ENCODE measurements at places on chromosomes 11 and 22. TPM values are rescaled to one million over a fixed set of nuclear protein-coding genes. Genes with fewer than 3 reads are reported as not detected.
A peak's percentile ranks its signal among the peaks of the same experiment; 100 is the strongest.

The DDI1 gene
- not detected for total RNA-seq

The DPP3 gene
- 18.0 TPM for total RNA-seq

GRCh38 chr11:100942016-100942415 is 187.6 kb downstream of the PGR start:
- peak; percentile 44 for DNase-seq

- no peak for DNase-seq
Observed at GRCh38 chr22:40418366-40419201, 48.2 kb downstream of the SGSM3 start.

DNA sequence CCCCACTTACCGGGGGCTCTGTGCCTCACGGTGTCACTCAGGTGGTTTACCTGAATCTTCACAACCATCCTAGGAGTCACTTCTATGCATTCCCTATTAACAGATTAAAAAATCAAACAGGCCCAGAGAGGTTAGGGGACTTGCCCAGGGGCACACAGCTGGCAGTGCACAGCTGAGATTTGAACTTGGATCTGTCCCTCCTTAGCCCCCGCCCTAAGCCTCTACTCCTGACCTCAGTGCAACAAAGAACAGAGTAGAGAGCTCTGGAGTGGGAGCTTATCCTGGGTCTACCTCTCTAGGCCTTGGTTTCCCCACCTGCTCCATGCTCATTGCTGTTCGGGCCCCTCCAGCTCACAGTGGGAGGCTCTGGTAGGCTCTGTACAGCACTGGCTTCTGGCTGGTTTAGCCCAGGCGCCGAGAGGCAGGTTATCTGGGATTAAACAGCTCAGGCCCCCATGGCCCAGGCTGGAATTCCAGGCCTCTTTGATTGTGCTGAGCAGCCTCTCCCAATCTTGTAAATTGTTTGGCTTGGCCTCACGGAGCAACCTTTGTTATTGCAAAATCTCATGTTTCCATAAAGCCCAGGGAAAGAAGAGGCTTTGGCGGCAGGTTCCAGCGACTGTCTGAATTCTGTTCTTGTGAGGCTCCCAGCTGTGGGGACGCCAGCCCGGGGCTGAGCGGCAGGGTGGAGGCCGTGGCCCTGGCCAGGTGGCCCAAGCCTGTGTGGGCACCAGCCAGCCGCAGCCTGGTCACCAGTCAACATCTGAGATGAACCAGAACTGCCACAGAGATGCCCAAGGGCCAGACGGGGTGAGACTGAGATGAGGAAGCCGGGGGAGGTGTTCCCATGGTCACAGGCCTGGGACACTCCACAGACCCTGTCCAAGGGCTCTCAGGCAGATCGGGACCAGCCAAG is 28.9 kb upstream of the SHISAL1 start:
- no peak for DNase-seq

GRCh38 chr11:93528252-93528651 is 14.9 kb downstream of the SMCO4 start:
- DNase-seq: no peak

DNA sequence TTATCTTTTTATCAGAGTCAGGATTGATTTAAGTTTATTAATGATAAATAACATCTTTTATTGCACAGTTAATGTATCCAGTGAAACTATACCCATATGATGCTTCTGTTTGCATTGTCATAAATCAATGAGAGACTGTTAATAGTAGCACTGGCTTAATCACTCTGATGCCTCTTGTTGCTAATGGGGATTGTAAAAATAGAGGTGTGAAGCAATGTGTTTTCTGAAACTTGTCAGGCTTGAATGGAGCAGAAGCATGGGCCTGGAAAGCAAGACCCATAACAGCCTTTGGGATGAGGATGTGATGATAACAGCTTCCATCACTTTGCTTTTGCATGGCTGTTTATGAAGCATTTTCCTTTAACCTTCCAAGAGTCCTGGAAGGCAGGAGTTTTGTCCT is 319.7 kb downstream of the DDX10 start:
- DNase-seq: no peak

DNA sequence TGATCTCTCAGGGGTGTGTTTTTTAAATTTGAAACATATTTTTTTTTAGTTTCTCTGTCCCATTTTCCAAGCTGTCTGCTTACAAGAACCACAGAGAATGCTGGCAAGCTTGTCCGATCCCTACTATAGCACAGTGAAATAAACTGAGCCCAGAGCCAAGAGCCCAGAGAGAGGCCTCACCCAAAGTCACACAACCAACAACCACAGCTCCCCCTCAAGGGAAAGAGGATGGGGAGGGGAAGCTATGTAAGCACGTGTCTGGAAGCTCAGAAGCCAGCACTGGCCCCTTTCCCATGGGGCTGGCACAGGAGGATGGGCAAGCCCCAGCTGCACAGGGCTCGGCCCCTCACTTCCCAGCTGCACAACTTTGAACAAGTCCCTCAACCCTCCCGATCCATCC is 3.2 kb upstream of the SART1 start:
- DNase-seq: no peak

GRCh38 chr11:46240861-46241260 is 36.6 kb upstream of the CREB3L1 start:
- DNase-seq: no peak

DNA sequence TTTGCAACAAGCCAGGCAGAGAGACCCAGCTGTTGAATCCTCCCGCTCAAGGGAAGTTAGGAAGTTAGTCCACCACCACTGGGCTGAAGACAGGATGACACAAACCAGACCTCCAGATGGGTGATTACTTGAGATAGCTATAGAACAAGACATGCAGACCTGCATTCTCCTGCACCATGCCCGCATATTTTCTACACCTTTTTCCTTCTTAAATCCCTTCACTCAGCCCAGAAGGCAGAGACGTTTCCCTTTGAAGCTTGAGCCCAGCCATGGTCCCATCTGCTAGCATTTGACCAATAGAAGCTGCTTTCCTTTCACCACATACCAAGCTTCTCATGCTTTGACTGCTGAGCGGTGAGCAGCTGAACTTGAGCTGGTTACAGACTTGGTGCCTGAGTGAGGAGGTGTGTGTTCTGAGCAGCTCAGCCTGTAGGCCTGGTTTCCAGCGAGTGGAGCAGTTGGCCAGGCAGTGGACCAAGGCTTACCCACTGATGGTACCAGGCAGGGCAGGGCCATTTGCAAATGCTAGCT is 29.2 kb upstream of the CBX6 start:
- no peak for DNase-seq

DNA sequence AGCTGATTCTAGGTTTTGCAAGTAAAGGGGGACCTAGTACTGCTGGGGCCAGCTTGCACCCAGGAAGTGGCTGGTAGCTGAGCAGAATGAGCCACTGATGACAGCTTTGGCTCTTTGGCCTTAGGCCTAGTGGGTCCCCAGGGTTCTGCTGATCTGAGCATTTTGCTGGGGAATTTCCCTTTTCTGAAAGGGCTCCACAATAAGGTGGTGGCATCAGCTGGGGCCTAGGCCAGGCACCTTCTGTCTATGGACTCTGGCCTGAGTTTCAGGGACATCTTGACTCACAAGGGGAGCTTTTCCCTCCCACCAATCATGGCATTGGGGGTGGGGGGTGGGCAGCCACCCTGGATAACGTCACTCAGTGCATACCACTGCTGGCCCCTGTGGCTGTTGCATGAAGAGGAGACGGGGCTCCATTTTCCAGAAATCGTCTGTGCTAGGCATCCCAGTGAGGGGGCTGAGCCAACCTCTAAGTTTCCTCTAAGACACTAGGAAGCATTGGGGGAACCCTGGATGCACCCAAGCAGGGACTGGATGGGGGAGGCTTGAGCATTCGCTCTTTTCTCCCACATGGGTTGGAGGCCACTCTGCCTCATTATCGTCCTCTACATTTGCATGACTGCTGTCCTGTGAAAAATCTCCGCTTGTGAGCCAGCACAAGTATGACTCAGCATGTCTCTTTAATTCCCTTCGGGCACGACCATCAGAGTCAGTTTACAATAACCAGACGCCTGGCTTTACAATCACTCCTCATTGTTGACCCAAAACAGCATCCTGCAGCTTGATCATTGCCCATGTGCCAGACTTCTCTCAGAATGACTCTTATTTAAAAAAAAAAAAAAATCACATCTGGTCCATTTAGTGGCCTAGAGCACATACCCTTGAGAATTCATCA is 145.0 kb upstream of the THY1 start:
- DNase-seq: no peak

- no peak for DNase-seq
Observed at GRCh38 chr11:108906826-108907225, 242.0 kb downstream of the DDX10 start.

DNA sequence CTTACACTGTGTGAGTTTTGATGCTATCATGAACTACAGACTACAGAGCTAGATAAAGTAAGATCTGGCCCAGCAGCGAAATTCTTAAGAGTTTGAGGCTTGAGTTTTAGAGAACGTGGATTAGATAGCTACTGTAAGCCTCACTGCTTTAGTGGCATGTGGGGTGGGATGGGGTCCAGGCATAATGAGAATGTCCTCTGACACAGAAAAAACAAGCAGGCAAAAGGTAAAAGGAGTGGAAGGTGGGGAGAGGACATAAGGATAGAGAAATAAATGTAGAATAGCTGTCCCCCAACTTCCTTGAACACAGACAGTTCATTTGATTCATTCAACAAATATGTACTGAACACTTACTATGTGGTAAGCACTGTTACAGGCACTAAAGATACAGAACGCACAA is 324.5 kb upstream of the PITPNB start:
- no peak for DNase-seq

DNA sequence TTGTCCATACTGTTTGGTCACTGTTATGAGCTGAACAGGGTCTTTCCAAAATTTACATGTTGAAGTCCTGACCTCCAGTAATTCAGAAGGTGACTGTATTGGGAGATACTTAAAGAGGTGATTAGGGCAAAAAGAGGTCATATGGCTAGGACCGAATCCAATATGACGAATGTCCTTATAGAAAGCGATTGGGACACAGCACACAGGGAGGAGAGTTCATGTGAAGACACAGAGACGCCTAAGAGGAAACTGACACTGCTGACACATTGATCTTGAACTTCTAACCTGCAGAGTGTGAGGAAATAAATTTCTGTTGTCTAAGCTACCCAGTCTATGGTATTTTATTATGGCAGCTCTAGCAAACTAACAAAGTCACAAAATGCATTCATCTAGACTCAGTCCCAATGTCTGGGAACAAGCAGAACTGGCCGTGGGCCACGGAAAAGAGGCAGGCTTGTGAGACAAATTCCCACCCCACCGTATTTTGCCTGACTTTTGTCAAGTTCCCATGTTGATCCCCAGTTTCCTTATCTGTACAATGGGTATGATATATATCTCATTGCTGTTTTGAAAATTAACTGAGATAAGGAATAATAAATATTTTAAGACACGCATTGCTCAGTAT is 295.0 kb downstream of the NTM start:
- no peak for DNase-seq
